ENCODE measurements at places on chromosomes 1 and 21. TPM values are rescaled to one million over a fixed set of nuclear protein-coding genes. Genes with fewer than 3 reads are reported as not detected.
A peak's percentile ranks its signal among the peaks of the same experiment; 100 is the strongest.

The DCDC2B gene
- not detected for polyA plus RNA-seq

The DNALI1 gene
- 8.3 TPM for polyA plus RNA-seq

The SAMSN1 gene
- not detected for polyA plus RNA-seq

The SHE gene
- polyA plus RNA-seq: not detected

The KCNQ4 gene
- polyA plus RNA-seq: 0.02 TPM

The OVAAL gene
- polyA plus RNA-seq: not detected

GRCh38 chr1:214379236-214379970 is 98.4 kb downstream of the SMYD2 start:
- DNase-seq: no peak

- peak; percentile 53 for DNase-seq
Observed at GRCh38 chr1:39214998-39215873, 10.7 kb downstream of the MACF1 start.

DNA sequence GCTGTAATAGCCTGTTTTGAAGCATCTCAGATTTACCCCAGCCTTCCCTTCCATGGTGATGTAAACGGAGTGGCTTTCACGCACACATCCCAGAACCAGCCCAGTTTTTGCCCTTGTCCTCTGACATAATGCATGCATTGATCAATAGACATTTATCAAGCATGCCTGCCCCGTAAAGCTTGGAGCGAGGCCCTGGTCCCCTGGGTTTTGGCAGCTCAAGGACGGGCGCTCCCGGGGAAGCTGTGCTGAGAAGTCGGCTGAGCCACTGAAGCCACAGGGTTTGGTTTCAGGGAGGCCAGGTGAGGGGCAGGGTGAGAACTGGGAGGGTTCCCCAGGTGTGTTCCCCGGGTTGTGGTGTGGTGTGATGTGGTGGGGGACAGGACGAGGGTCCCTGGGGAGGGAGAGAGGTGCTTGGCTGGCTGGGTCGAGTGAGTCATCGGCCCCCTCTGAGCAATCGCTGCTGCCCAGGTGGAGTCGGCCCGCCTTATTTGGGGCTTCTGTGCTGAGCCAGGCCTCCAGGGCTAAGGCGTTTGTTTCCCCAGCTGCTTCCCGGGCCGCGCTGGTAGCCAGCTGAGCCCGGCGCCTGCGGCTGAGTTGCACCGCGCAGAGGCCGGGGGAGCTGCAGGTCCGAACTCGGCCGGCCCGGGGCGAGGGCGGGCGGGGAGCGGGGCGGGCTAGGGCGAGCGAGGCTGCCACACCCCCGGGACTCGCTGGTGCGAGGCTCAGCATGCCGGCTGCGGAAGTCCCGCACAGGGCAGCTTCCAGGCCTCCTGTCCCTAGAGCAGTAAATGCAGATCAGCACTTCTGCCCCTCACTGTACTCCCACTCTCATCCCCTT is 23.6 kb downstream of the ATP2B4 start:
- DNase-seq: peak; percentile 60

GRCh38 chr1:166738873-166739272 is 100.4 kb upstream of the POGK start:
- no peak for DNase-seq

DNA sequence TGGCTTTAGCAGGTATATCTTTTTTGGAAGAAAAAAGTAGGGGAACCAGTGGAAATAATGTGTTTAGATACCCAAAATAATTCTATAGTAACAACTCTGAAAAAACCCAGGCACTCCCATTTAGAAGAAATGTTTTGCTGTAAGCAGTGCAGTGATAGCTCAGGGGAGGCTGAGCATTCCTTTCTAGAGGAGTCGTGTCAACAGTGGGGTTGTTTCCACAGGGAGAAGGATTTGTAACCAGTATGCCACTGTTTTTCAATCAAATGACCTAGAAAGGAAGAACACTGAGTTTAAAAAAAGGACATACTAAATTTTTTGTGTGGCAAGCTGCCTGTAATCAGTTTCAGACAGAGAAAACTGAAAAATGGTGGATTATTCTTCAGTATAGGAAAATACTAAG is 2.4 kb downstream of the PGD start:
- DNase-seq: peak; percentile 27

GRCh38 chr1:19166066-19166465 is 44.0 kb downstream of the UBR4 start:
- no peak for DNase-seq

- no peak for DNase-seq
Observed at GRCh38 chr1:67171978-67172377, 5.7 kb downstream of the IL23R start.

- DNase-seq: peak; percentile 71
Observed at GRCh38 chr1:234730770-234731568, 121.0 kb upstream of the IRF2BP2 start.

- no peak for DNase-seq
Observed at GRCh38 chr1:49358036-49358435, 581.3 kb upstream of the BEND5 start.

- DNase-seq: peak; percentile 92
Observed at GRCh38 chr1:78840453-78841271, 165.9 kb downstream of the ADGRL4 start.

DNA sequence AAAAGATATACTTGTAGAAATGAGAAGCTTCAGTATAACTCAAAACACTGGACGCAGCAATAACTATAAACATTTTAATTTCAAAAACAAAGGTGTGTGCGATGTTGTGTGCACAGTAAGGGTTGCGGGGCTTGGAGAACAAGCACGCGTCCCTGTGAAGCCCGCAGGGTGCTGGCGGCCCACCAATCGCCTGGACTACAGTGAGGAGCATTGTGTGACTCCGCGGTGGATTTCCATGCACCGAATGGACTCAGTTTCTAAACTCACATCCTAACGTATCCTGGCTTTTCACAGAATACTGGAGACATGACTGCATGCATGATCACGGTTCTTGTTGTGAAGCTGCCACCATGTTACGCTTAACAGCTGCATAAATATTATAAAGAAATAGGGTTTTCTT is 33.0 kb downstream of the NTPCR start:
- no peak for DNase-seq

DNA sequence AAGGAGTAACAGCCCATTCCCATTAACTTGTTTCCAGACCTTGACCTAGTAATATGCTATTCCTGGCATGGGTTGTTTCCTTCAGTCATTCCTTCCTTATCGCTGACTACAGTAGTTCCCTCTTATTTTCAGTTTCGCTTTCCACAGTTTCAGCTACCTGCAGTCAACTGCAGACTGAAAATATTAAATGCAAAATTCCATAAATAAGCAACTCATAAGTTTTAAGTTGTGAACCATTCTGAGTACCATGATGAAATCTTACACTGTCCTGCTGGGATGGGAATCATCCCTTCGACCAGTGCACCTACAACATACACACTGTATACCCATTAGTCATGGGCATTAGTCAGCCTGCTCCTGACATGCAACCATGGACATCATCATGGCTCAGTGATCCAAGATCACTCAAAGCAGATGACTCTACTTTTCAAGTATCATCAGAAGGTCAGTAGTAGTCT is 66.7 kb downstream of the CCDC30 start:
- DNase-seq: peak; percentile 70

DNA sequence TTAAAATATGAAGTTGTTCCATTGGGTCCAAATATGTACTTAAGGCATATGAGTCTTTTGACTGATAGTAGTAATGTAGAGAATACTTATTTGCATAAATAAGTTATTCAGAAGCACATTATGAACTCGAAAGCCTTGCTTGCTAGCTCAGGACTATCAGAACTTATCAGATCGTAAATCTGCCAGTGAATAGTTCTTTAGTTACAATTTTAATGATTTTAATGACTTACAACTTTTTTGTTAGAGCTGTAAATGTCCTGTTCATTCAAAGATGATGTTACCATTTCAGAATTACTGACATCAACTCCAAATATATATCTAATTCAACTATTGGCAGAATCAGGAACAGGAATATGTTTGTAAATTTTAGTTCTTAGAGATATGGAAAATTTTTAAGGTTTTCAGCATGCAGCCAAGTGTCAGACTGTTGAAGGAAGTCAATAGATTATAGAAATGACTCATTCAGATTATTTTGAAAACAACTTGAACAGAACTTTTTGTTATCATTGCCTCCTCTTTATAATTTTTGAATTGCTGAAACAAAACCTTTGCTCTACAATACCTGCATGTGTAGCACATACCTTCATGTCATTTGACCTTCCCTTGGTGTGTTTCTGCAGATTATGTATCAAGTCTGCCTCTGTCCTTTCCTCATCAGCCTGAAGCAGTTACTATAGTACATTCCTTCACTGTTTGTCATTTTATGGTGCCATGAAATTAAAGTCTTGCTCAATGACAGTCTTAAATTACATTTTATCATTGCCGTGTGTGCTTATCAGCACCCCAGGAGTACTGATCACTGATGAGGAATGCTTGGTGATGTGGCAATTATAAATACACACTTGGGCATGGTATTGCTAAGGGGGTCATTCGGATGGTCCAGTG is 44.9 kb downstream of the LRRC8D start:
- peak; percentile 86 for DNase-seq

DNA sequence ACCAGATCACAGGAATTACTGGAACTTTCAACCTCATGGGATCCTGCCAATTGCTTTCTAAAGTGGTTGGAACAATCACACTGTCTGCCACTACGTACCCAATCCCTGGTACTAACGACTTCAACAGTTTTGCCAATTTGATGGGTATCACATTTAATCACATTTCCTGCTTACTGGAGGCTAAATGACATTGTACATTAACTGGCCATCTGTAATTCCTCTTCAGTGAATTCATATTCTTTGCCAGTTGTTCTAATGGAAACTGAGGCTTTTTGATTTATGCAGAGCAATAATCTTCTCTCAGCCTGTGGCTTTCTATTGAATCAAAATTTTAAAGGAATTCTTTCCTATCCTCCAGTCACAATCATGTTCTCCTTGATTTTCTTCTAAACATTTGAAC is 38.2 kb downstream of the LGALS8 start:
- no peak for DNase-seq

DNA sequence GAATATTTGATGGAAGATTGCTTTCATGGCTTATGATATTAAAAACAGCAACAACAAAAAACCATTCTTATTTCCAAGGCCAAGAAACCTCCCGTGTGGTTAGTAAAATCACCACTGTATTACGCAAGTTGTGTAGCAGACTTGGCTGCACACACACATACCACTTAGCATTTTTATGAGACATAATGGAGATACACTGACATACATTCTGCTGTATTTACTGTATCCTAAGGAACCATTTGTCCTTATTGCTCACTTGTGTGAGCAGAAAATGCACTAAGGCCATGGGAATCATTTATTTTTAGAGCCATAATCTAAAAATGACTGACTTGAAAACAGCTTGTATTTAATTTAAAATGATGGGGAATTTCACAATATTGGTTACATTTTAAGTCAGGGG is 584 bp upstream of the C1orf141 start:
- DNase-seq: peak; percentile 94

DNA sequence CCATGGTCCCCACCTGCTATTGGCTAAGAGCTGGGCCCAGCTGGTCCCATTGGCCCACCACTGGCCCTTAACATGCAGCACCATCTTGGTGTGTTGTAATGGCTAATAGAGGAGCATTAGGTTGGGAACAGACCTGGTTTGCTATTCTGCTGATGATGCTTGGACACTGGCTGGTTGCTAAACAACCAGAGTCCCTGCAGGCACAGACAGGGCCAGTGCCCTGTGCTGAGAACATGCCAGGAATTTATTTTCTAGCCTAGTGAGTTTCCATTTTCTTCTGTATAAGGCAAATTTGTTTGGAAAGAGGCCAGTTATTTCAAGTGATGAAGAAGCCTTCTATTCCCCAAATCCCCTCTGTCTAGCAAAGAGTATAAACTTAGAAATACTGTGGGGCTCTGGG is 42.9 kb upstream of the TDRD10 start:
- DNase-seq: no peak

DNA sequence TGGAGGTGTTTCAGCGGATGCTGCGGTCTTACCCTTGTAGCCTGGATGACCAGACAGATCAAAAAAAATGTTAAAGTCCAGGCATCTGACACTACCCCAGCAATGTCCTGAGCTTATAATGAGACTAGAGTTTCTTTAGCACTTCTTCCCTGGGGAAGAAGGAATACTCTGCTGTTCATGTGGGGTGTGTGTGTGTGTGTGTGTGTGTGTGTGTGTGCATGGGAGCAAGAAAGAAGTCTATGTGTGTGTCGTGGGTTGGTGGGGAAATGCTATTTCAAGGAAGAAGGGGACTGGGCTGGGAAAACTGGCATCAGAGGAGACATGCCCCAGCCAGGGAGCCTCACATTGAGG is 3.0 kb upstream of the RASSF5 start:
- no peak for DNase-seq

- DNase-seq: no peak
Observed at GRCh38 chr1:16631248-16632043, 18.1 kb upstream of the NBPF1 start.

GRCh38 chr1:206856674-206857464 is 8.6 kb upstream of the IL20 start:
- DNase-seq: no peak

DNA sequence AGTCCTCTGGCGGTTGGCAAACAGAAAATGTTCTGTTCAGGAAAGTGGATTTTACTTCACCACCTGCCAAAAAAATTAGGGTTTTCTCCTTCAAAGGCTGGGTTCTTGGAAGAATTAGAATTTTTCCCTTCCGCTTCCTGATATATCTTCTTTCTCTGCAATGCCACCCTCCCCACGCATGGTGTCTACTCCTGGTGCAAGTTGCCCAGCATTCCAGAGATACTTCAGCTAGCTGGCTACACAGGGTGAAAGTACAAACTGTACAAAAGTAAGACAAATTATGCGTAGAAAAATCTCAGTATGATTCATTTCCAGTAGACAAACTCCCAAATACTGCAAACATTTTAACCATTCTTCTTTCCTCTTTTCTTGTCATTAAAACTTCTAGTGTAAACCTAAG is 430.1 kb upstream of the ESRRG start:
- no peak for DNase-seq

DNA sequence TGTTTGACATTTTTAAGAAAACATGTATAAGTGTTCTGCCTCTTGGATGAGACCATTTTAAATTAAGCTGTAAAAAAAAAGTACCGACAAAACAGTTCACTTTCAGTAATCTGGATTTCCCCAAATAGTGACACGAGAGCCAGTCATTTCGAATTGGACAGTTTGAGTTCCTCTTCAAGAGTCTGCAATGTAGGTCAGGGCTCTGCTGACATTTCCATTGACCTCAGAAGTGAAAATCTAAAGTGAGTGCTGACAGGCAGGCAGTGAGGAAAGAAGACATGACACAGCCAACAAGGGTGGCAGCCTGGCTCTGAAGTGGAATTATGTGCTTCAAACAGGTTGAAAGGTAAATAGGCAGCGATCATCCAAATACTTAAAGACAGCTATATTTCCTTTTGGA is at the start of gene IL23R:
Gene IL23R, plus strand, starts transcription at position 259 of the 400 bp plus-strand sequence. CDS start 1,667 bp downstream, outside the sequence.
- no peak for DNase-seq

All from fibroblast of lung (primary cell).